D721Med (cell line): ENCODE measurements at places on chromosomes 12 and 14.

DNA sequence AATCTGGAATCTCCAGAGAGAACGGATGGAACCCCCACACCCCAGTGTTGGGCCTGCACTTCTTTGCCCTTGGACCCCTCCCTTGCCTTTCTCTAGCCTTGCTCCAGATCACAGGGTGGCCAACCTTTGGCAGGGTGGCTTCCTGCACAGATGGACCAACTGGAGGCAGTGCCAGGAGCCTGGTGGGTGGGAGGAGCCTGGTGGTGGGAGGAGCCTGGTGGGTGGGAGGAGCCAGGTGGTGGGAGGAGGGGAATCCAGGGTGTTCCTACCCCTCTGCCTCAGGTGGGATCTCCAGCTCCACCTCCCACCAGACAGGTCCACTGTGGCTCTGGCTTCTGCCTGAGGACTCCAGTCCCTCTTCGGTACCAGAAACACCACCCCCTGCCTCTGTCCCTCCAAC lies 15.0 kb upstream of the ORAI1 start:
- no peak for DNase-seq

DNA sequence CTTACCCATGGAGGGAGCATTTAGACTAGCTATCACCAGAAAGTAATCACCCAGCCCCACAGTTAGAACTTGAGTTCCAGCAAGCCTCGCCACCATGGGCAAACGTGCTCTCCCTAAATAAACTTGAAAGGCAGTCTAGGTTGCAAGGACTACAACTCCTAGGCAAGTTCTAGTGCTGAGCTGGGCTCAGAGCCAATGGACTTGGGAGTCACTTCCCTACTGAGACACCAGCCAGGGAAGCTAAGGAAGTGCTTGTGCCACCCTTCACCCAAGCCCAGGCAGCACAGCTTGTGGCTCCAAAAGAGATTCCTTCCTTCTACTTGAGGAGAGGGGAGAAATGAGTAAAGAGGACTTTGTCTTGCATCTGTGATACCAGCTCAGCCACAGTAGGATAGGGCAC lies 57.9 kb downstream of the SLCO1A2 start:
- DNase-seq: no peak

DNA sequence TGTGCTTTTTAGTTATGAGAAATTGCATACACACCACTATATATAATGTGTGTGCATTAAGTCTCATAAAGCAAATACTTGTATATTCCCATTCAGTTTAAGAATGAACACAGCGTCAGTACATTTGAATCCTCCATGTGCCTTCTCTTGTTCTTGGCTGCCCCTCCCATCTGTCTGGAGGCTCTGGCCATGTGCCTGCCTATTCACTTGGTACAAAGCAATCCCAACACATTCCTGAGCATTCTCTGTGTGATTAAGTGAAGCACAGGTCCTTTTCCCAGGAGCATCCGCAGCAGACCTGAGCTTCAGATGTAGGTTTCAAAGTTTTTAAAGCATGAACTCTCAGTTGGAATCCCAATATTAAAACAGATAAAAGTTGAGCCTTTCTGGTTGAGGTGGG lies 58.7 kb downstream of the POLR3B start:
- no peak for DNase-seq

DNA sequence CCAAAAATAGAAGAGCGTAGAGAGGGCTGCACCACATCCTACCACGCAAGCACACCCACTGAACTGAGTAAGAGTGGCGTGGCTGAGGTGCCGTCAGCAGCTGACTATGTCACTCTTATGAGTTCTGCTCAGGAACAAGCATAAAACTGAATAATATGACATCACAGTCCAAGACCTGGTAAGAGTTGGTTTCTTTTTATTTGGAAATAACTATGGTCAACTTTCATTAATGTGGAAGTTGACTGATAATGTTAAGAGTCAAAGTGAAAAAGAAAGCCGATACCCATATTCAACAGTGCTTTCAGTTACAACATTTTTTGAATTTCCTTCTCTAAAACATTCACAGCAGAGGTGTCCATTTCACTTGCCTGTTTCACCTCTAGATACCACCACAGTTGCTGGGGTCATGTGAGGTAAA lies 44.6 kb downstream of the GNS start:
- DNase-seq: no peak

DNA sequence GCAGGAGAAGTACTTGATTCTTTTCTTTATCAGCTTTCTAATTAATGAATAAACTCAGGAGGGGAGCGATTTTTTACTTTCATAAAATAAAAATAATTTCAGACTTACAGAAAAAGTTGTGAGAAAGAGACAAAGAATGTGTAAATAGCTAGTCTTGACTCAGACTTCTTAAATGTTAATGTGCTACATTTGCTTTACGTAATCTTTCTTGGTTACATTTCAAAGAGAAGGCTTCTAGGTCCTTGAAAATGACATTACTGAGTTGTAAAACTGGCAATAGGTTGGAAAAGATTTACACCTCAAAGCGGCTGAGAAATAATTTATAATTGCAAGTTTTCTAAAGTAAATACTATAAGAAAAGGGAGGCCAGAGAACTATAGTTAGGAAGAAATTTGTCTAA lies 28.6 kb downstream of the GABARAPL1 start:
- DNase-seq: no peak

GRCh38 chr12:63457428-63457827 lies 210.9 kb downstream of the DPY19L2 start:
- DNase-seq: no peak

- DNase-seq: no peak
Measured at GRCh38 chr12:52749827-52750226, 27.3 kb downstream of the KRT76 start.

GRCh38 chr14:38208618-38209562 lies 1.2 kb downstream of the SSTR1 start:
- DNase-seq: no peak

DNA sequence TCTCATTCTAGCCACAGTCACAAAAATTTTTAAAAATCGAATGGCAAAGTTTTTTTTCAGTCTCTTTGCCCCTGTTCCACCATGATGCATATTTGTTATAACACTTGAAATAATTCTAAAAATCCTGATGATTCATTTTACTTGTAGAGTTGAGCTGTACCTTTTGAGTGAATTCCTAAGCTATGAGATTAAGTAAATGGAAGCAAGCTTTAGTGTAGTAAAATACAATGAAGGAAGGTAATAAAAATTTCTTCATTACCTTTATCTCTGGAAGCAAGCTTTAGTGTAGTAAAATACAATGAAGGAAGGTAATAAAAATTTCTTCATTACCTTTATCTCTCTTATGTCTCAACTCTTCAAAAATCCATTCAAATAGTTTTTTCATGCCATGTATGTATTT lies 46.1 kb downstream of the TMTC3 start:
- no peak for DNase-seq

- no peak for DNase-seq
Measured at GRCh38 chr14:28407996-28408395, 358.6 kb upstream of the FOXG1 start.

DNA sequence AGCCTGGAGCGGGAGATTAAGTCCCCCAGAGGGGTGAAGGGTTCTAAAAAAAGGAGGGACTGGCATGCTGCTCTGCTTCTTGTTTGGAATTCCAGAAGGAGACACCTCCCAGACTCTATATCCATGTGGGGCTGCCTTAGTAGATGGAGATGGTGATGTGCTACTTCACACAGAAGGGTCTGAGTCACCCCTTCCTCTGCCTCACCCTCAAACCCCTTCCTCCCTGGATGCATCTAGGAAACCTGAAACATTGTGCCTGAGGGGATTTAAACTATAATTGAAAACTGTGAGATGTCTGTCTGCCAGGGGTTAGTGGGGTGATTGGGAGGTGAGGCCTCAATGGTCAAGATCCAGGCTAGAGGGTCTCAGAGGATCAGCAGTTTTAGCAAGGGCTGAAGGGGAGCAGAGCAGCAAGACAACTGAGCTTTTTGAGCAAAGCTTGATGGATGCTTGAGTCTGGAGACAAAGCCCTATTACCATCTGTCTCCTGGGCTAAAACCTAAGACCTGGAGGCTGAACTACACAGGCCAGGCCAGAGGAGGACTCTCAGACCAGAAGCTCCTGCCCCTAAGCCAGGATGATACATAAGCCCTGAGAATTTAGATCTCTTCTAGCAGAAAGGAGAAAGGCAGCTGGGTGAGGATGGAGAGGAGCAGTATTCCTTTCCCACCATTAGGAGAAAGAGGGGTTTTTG lies 314.7 kb upstream of the ATP2B1 start:
- DNase-seq: no peak

GRCh38 chr14:71541271-71541670 lies 391.0 kb upstream of the RGS6 start:
- no peak for DNase-seq

DNA sequence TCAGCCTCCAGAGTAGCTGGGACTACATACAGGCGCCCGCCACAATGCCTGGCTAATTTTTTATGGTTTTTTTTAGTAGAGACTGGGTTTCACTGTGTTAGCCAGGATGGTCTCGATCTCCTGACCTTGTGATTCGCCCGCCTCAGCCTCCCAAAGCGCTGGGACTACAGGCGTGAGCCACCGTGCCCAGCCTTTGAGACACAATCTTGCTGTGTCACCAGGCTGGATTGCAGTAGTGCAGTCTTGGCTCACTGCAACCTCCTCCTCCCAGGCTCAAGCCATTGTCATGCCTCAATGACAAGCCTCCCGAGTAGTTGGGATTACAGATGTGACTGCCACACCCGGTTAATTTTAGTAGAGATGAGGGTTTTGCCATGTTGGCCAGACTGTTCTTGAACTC lies 21.3 kb upstream of the STRN3 start:
- DNase-seq: no peak

- DNase-seq: no peak
Measured at GRCh38 chr14:52395728-52396127, 81.6 kb downstream of the PTGER2 start.

DNA sequence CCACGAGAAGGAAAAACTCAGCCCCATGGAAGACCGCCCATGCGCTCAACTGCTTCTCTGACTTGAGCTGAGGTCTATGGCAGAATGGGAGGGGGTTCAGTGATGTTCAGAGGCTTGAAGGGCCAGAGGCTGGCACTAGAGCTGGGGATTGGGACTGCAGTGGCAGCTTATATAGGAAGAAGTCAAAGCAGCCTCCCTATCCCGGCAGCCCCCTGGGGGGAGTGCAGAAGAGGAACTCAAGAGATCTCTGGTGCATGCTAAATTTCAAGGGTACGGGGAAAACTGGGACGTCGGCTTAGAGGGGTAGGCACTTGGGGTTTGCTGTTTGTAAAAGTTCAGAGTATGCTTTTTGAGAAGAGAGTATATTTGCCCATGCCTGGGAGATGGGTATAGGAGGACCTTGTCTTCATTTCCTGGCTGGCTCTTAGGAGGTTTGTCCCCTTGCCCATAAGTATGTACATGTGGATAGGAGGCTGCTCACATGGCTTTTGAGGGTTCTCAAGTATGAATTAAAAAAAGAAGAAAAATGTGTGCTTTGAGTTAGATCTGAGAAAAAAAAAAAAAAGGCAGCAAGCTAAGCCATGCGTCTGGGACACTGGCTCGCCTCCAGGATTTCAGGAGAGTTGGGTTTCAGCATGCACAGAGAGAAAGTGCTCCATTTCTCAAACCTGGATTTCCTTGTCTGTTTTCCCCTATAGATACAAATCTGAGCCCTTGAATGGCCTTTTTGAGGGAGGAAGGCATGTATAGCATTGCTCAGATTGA lies 3.2 kb upstream of the MEG3 start:
- no peak for DNase-seq

- DNase-seq: no peak
Measured at GRCh38 chr12:19369691-19370148, 69.6 kb upstream of the AEBP2 start.

- no peak for DNase-seq
Measured at GRCh38 chr12:12278899-12279298, 12.1 kb upstream of the LRP6 start.

- DNase-seq: peak; percentile 74
Measured at GRCh38 chr14:63852817-63853731, at the start of gene SYNE2. TSS of gene SYNE2 (plus strand) at chr14:63853004. CDS start at chr14:63909149, 56,145 bp downstream.

- no peak for DNase-seq
Measured at GRCh38 chr12:123397400-123397799, 13.5 kb downstream of the KMT5A start.

GRCh38 chr14:101758913-101759593 lies 2.5 kb upstream of the PPP2R5C start:
- no peak for DNase-seq

- no peak for DNase-seq
Measured at GRCh38 chr14:20662968-20663732, 21.2 kb upstream of the RNASE4 start.

DNA sequence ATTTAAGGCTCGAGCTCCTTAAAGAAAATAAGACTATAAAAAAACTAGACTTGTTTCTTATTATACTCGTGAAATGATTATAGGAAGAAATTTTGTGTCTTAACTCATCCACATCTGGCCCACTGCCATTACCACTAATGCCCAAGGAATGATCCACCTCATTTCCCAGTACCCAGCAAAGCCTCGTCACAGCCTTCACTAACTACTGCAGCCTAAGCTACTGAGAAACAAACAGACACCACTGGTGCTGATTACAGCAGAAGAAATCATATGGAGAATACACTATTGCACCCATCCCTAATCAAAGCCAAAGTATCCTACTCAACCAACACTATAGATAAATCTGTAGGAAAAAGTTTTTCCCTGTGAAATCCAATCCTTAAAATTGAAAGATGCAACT lies 205.3 kb upstream of the NAV3 start:
- no peak for DNase-seq

DNA sequence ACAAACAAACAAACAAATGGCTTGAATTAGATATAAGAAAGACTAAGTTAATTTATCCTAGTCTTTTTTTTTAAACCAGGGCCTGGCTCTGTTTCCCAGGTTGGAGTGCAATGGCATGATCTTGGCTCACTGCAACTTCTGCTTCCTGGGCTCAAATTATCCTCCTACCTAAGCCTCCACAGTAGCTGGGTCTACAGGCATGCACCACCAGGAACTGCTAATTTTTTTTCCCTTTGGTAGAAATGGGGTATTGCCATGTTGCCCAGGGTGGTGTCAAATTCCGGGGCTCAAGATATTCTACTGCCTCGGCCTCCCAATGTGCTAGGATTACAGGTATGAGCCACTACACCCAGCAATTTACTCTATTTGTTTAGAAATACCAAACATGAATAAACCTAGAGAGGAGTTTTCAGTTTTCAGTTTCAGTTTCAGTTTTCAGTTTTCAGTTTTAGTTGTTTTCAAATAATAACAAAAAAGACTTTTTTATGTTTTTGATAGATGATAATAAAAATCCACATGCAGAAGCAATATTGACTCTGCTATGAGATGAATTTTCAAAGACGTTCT lies 817.0 kb downstream of the FLRT2 start:
- DNase-seq: no peak

DNA sequence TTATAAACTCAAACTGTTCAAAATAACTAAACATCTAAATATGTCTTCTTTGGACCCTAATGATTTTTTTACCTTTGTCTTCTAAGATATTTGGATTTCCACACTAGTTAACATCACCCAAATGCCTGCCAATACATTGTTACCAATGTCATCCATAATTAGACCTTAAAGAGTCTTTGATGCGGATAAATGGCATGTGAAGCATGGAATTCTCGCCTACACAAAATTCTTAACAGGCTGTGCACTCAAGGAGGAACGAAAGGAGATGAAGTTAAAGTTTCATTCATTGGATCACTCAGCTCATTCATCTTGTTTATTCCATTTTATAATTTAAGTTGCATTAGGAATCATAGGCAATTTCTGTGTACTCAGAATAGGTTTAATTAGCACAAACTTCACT lies 219.7 kb downstream of the ACSS3 start:
- DNase-seq: no peak

GRCh38 chr12:42482041-42482747 lies 107.4 kb downstream of the PRICKLE1 start:
- DNase-seq: no peak
